Breast epithelium (tissue), 4 donors: ENCODE measurements at places on chromosomes 1 and 21. TPM values are rescaled to one million over a fixed set of nuclear protein-coding genes. Genes with fewer than 3 reads are reported as not detected.

- no peaks in the 10 kb centered on the region for H3K4me1 ChIP-seq
- H3K27ac ChIP-seq, result no peak overlapping the region
- DNase-seq, result no peak
- no peak overlapping the region for H3K4me3 ChIP-seq
- no peaks in the 10 kb centered on the region for H3K27me3 ChIP-seq
Observed at GRCh38 chr1:230322421-230322756, 103.7 kb downstream of the PGBD5 start.

DNA sequence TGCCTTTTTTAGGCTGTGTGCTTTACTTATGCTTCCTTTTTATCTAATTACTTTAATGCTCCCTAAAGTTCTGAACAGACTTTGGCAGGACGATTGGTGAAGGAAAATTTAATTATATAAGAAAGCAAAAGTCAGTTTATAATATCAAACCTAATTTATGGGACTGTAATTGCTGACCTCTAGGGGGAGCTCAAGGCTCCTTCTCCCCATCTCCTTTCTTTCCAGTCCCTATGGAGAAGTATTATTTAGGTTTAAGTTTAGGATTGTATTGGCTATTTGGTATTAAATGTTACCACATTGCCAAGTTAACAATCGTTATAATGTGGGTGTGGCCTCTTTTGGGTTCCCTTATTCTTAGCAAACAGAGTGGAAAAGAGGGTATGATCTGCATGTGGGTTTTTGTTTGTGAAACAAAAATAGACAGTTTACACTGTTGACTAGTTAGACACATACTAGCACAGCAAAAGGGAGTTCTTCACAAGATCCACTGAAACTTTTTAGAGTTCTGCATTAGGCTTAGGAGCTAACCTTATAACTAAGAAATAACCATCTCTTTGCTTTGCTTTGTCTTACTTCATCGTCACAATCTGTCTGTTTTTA lies 48.2 kb upstream of the TNFSF4 start:
- no peak for DNase-seq
- H3K27me3 ChIP-seq, result no peaks in the 10 kb centered on the region
- H3K36me3 ChIP-seq, result no peaks in the 10 kb centered on the region
- H3K27ac ChIP-seq, result no peak overlapping the region
- H3K4me1 ChIP-seq, result no peaks in the 10 kb centered on the region

- H3K4me3 ChIP-seq, result no peak overlapping the region
- H3K27ac ChIP-seq, result no peak overlapping the region
- H3K27me3 ChIP-seq, result no peaks in the 10 kb centered on the region
- DNase-seq, result no peak
- no peaks in the 10 kb centered on the region for H3K4me1 ChIP-seq
Observed at GRCh38 chr1:213330281-213330680, 279.2 kb downstream of the RPS6KC1 start.

DNA sequence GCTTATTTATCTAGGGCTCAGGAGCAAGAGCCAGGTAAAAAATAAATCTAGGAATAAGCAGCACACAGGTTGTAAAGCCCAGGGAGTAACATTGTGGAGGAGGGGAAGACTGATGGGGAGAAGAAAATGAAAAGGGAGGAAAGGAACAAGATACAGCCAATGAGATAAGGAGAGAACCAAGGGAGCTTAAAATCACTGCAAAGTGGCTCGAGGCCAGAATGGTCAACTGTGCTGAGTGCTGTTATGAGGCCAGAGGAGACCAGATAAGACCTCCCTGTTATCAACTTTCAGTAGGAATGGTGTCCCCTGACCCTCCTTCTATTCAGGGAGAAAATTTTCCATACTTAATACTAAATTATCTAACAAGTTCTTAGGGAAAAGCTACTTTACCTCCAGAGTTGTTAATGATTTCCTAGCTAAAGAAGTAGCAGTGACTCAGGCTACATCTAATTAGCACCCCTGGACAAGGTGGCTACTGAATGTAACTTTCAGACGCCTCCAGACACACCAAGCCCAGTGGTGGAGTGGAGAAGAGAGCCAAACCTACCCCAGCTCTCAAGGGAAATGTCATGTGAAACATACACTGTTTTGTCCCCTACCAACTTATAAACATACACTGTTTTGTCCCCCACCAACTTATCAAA lies 25.5 kb downstream of the ENAH start:
- H3K27ac ChIP-seq, result peak overlapping the region; percentile 37
- H3K27me3 ChIP-seq, result no peaks in the 10 kb centered on the region
- DNase-seq, result no peak

- no peaks in the 10 kb centered on the region for H3K4me1 ChIP-seq
- no peak for DNase-seq
- no peak overlapping the region for H3K27ac ChIP-seq
- H3K4me3 ChIP-seq, result no peak overlapping the region
Observed at GRCh38 chr1:159791461-159791860, 10.7 kb downstream of the DUSP23 start.

GRCh38 chr1:193581341-193581740 lies 394.9 kb upstream of the B3GALT2 start:
- H3K27me3 ChIP-seq, result no peaks in the 10 kb centered on the region
- H3K36me3 ChIP-seq, result no peaks in the 10 kb centered on the region
- H3K4me1 ChIP-seq, result no peaks in the 10 kb centered on the region
- no peak overlapping the region for H3K4me3 ChIP-seq

DNA sequence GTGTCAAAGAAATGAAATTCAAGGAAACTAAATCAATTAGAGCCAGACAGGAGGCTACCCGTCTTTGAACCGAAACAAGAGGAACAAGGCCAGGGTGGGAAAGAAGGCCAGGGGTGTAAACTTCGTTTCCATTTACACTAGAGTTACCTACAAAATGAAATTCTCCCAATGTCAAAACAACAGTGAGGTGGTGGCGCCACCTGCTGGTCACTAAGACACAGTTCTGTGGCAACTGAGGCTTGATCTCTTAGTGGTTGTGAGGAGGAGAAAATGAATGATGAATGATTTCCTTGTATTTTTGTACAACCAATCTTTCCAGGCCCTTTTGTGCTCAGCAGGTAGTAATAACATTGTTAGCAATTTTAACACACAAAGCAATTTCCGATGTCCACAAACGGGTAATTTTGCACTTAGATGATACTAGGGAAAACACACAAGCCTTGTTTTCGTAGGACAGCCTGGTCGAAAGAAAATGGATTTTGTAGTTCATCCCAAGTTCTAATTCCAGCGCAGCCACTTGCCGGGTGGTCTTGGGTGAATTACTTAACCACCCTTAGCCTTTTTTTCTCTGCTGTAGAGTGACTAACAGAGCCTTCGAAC lies 54.8 kb upstream of the SOD1 start:
- no peaks in the 10 kb centered on the region for H3K27me3 ChIP-seq
- no peaks in the 10 kb centered on the region for H3K4me1 ChIP-seq
- H3K36me3 ChIP-seq, result no peaks in the 10 kb centered on the region
- no peak overlapping the region for H3K27ac ChIP-seq
- DNase-seq, result no peak

- no peaks in the 10 kb centered on the region for H3K36me3 ChIP-seq
- H3K27me3 ChIP-seq, result no peaks in the 10 kb centered on the region
- no peak overlapping the region for H3K4me3 ChIP-seq
- peaks cover 6% of the 10 kb centered on the region for H3K4me1 ChIP-seq
- H3K27ac ChIP-seq, result peak overlapping the region; percentile 81
Observed at GRCh38 chr1:211632117-211632807, 43.2 kb downstream of the NEK2 start.

DNA sequence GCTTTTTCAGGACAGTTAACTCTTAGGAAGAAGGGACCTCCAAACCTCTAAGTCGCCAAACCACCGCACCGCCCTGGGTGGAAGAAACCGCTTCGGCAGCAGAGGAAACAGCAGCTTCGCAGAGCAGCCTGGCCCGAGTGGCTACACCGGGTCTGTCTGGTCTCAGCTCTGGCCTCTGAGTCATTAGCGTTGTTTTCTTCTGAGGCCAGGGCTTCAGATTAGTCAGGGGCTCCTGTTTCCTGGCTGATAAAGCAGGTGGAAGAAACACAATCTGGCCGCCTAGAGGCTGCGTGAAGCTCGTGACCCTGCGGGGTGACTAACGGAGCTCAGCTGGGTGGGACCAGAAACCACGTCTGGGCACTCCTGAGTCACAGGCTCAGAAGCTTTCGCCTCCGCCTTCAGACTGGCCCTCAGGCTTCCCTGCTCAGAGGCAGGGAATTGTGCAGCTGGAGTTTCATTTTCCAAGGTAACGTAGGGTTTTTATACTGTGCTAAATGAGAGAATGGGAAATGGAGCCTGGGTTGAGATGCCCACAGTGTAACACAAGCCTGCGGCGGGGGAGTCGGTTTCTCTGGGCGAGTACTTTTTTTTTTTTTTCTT lies 44.9 kb downstream of the CHAF1B start:
- peak overlapping the region; percentile 52 for H3K27ac ChIP-seq
- H3K4me1 ChIP-seq, result no peaks in the 10 kb centered on the region
- no peaks in the 10 kb centered on the region for H3K36me3 ChIP-seq
- DNase-seq, result no peak
- H3K4me3 ChIP-seq, result peak overlapping the region; percentile 48

TMEM54 gene
- total RNA-seq, result 26.9 TPM

GNG4 gene
- total RNA-seq, result not detected

GNAT2 gene
- not detected for total RNA-seq

AVPR1B gene
- total RNA-seq, result not detected

SPATA1 gene
- 0.33 TPM for total RNA-seq

NBPF4 gene
- total RNA-seq, result not detected

PIK3CD gene
- total RNA-seq, result 11.9 TPM

AMY1C gene
- total RNA-seq, result not detected

MROH7 gene
- 5.3 TPM for total RNA-seq

SPRR4 gene
- total RNA-seq, result not detected
